ENCODE measurements at places on chromosomes 5 and 9.

- no peak for ATAC-seq
Observed at GRCh38 chr9:81244631-81245030, 444.7 kb downstream of the TLE1 start.

- ATAC-seq, result no peak
Observed at GRCh38 chr5:159825551-159826051, 90.7 kb upstream of the ADRA1B start.

DNA sequence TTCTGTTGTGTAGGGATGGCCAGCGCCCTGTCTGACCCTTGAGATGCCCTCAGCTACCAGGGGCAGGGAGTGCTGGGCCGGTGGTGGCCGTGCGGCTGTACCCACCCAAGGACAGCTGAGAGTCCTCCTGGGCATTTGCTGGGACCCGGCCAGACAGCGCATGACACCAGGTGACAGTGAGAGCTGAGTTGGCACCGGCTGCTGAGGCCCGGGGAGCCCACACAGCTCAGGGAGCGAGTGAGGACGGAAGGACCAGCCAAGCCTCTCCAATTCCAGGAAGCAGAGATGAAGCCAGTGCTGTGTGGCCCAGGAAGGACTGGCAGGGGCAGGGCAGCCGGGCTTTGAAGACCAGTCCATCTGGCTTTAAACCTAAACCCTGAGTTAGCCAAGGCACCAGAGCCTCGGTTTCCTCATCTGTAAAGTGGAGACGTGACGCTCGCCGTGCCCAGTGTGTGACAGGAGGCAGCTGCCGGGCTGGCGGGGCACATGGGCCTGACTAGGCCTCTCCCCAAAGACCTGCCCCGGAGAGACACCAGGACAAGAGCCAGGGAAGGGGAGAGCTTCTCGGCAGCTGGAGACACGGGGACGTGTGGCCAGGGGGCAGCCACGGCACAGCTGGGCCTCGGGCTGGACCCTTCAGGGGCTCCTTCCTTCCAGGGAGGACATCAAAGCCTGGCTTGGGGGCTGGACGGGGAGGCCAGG is 3.0 kb upstream of the AGPAT2 start:
- ATAC-seq, result no peak

DNA sequence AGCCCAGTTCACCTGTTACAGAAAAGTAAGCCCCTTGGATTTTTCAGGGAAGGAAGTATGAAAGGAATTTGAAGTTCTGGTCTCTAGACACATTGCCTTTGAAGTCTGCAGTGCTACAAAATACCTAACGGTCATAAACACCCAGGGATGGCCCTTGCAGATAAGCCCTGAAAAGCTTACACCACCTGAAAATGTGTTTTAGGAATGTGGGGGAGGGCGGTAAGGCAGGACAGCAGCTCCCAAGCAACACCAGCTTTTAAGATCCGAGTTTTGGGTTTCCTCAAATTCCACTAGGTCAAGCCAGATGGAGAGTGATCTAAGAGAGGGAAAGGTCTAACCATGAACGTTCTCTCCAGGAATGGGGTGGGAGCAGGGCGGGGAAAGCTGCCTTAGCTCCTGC is 114.1 kb upstream of the PANK3 start:
- no peak for ATAC-seq

DNA sequence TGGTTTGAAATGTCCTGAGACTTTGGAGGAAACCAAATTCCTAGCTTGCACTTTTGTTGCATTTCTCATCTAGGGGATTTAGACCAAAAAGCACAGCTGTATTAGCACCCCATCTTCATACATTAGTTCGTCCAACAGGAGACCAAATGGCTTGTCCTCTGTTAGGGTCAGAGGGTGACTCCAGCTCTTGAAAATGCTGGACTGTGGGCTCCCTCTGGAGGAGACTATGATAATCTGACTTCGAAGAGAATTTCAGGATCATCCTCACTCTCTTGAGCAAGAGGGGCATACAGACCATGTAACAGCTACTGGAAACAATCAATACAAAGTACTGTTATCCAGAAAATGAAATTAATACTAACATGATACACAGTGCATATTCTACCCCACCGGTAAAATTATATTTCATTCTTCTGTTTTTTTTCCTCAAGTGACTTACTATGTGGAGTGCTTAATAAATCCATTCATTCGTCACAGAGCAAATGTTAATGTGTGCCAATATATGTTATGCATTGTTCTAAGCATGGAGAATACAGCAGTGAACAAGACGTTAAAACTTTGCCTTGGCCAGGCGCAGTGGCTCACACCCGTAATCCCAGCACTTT is 63.7 kb upstream of the PPP2CA start:
- peak; percentile 79 for ATAC-seq

- ATAC-seq, result no peak
Observed at GRCh38 chr5:147902609-147903115, 3.7 kb downstream of the C5orf46 start.

GRCh38 chr5:33379757-33380156 is 61.0 kb upstream of the TARS1 start:
- ATAC-seq, result no peak

DNA sequence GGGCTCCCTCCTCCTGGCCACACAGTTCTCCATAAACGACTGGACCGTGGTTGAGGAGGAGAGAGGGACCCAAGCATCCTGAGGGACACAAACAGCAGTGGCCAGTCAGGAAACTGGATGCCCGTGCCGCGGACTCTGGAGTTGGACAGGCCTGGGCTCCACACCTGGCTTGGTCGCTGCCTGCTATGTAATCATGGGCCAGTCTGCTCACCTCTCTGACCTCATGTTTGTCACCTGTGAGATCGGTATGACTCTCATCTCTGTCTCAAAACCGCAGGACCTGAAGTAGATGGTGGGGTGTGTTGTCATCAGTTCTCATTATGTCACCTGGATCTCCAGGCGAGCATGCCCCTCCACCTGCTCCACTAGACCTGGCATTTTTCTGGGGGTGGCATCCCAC is 14.5 kb downstream of the CXXC5 start:
- ATAC-seq, result no peak

DNA sequence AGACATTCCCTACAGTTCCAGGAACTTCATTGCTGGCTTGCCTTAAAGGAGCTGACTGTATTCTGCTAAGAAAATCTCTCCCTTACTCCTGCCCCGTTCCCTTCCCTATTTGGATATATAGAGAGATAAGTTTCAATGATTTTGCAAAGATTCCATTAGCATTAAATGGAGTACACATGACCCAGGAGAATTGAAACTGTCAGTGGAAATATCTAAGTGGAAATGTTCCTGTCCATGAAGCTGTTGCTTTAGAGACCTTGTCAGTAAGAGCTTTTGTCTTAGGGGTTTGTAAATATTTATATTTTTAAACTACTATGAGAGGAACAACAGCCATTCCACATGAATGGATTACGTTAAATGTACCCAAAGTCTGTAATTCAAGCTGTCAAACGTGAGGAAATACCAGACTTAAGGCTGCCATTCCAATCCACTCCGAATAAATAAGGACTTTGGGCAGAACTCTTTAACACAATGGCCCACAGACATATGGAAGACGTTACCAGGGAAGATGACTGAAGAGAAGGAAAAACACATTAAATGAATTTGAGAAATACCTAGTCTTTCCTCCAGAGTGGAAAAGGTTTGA is 387.1 kb upstream of the PAPPA start:
- ATAC-seq, result no peak

DNA sequence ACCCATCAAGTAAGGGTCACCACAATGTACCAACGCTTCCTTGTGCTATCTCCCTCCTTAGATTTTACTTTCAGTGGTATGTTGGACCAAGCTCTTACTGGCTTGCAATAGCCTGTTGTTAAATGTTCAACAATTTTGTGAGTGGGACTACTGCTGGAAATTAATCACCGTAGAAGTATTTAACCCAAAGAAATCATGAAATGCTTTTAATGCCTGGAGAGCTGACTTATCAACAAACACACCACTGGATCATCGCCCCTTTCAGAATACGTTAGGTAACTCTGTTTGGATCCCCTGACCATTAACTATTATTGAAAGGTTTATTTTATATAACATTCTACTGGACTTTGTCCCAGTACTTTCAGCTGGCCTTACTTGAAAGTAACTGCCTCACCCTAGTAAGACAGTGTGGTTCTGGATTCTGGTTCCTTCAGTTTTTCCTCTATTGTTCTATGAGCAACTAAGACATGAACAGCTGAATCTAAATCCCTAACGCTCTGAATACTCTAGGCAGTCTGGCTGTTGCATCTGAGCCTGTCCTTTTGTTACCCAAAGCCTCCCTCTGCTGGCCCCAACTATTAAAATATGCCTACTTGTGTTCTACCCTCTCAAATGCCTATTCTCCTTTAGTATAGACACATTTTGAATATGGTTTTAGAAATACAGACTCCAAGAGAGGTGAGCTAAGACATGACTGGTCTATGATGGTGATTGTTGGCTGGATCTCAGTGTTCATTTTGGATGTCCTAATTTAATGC is 1203.4 kb upstream of the DMAC1 start:
- ATAC-seq, result no peak

DNA sequence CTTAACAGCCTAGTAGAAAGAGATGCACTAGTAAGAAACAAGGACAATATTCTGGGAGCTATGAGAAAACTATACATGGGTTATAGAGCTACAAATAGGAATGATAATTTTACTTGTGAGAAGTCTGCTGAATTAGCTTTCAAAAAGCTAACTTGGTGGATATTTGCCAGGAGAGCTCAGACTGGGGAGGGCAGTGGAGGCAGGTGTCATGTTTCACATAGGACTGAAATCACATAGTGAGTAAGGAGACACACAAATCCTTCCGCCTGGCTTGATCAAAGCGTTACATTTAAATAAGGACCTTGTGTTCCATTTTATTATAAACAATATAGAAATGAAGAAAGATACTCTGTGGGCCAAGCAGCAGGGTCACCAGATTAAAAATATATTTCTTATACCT is 235.0 kb downstream of the ISL1 start:
- no peak for ATAC-seq

GRCh38 chr5:32387211-32387610 is 57.3 kb downstream of the ZFR start:
- ATAC-seq, result no peak

Data from activated T-helper 17 cell treated with anti-CD3 and anti-CD28 coated beads, Interleukin-2, amount 50 U/mL, for 72 hours (primary cell).